Thymus (tissue), 14 donors: ENCODE measurements at places on chromosomes 6 and 20.

DNA sequence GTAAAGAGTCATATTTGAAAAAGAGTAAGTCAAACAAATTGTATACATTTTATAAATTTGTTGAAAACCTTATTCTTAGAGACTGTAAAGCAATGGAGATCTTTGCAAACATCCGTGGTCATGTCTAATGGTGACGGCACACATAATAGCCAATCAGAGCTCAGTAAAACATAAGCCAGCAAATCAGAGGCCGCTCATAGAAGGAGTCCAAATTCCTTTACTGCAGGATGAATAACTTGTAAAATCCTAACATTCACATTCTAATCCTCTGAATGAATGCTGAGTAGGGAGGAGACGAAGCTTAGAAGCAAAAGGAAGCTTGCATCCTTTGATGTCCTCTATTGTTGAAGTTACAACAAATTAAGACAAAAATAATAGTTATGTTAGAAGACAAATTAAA lies 401.7 kb downstream of the PRKN start:
- no peak for DNase-seq

- no peak for DNase-seq
These were observed 2.8 kb downstream of the MDC1 start for GRCh38 chr6:30714263-30714662.

DNA sequence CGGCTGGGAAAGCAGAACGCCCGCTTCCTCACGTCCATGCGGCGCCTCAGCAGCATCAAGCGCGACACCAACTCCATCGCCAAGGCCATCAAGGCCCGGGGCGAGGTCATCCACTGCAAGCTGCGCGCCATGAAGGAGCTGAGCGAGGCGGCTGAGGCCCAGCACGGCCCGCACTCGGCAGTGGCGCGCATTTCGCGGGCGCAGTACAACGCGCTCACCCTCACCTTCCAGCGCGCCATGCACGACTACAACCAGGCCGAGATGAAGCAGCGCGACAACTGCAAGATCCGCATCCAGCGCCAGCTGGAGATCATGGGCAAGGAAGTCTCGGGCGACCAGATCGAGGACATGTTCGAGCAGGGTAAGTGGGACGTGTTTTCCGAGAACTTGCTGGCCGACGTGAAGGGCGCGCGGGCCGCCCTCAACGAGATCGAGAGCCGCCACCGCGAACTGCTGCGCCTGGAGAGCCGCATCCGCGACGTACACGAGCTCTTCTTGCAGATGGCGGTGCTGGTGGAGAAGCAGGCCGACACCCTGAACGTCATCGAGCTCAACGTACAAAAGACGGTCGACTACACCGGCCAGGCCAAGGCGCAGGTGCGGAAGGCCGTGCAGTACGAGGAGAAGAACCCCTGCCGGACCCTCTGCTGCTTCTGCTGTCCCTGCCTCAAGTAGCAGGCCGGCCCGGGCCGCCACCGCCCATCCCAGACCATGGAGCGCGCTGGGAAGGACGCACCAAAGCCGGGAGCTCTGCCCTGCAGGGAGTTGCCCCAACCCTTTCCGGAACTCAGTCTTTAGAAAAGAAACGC lies 36.7 kb downstream of the STX11 start:
- no peak for DNase-seq

GRCh38 chr6:104885518-104886043 lies 25.9 kb upstream of the HACE1 start:
- no peak for DNase-seq

DNA sequence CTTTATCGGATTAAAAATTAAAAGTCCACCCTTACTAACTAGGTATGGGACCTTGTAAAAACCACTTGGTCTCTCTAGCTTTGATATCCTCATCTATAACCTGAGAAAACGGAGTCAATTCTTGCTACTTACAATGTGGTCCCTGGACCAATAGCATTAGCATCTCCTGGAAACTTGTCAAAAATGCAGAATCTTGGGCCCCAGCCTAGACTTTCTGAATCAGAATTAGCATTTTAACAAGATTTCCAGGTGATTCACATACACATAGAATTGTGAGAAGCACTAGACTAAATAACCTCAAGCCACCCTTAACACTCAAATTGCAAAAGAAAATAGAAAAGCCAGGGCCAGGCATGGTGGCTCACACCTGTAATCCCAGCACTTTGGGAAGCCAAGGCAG lies 96.6 kb downstream of the RNGTT start:
- no peak for DNase-seq

DNA sequence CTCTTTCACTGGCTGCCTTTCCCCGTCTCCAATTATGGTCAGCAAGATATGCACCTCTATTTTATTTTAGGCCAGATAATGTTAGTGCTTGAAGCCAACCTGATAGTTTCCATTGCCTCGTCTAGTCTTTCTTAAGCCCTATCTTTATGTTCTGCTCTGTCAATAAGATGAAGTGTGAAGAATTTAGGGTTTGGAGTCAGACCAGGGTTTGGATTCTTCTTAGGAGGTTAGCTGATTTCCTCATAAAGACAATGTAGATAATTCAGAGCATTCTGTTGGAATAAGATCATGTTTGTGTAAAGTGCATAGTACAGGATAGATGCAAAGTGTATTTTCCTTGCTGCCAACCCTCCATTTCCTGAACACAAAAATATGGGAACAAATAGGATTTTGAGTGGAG lies 43.8 kb downstream of the PKIB start:
- no peak for DNase-seq
